NCI-H774 (cell line): ENCODE measurements at places on chromosomes 11 and 22.

GRCh38 chr11:83641511-83641910 is 355.3 kb upstream of the CCDC90B start:
- DNase-seq: no peak

DNA sequence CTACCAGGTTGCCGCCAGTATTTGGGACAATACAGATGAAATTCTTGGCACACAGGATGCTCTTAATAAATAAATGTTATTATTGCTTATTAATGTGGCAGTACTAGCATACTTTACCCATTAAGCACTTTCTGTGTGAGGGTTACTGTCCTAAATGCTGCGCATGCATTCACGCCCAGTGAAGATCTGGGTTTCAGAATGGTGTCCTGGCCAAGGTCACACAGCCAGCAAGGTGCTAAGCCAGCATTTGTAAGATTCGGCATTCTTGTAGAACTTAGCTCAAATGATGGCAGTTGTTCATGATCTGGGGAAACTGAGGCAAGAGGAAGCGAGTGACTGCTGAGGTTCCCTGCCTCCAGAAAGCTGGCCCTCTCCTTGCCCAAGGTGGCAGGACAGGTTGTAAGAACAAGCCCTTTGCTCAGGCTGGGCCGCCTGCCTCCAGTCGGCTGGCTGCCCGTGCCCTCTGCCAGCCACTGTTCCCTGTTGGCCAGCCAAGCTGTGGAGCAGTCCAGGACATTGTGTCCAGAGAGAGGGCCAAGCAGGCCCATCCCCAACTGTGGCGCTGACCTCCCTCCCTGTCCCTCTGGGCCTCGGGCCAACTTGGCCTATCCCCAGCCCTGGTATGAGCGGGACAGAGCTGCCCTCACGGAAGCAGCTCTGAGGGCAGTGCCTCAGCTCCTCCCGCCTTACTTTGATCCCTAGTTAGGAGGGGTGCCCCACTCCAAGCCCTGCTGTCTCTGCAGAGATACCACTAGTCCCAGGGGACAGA is 28.8 kb downstream of the TOB2 start:
- no peak for DNase-seq

- DNase-seq: no peak
These were observed 1.5 kb upstream of the TOLLIP start for GRCh38 chr11:1310772-1311468.

GRCh38 chr22:23837911-23838680 is 710 bp downstream of the DERL3 start:
- DNase-seq: no peak

DNA sequence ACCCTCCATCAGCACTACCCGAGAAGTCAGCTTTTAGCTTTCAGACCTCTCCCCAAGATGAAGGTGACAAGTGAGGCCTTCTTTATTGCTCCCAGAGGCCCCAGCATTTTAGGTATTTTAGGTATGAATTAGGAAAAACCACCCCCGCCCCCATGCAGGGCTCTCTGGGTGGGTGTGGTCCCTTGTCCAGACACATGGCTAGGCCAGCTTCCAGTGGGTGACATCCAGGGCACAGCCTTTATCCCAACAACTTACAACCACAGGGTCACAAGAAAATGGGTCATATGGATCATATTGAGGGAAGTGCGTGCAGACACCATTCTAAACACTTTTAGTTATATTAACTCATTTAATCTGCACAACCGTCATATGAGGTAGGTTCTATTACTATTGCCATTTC is 42.1 kb downstream of the RIBC2 start:
- DNase-seq: no peak
